Activated CD4-positive, CD25-positive, alpha-beta regulatory T cell treated with anti-CD3 and anti-CD28 coated beads, Interleukin-2, amount 50 U/mL, for 72 hours (primary cell): ENCODE measurements at places on chromosomes 11 and 22.

DNA sequence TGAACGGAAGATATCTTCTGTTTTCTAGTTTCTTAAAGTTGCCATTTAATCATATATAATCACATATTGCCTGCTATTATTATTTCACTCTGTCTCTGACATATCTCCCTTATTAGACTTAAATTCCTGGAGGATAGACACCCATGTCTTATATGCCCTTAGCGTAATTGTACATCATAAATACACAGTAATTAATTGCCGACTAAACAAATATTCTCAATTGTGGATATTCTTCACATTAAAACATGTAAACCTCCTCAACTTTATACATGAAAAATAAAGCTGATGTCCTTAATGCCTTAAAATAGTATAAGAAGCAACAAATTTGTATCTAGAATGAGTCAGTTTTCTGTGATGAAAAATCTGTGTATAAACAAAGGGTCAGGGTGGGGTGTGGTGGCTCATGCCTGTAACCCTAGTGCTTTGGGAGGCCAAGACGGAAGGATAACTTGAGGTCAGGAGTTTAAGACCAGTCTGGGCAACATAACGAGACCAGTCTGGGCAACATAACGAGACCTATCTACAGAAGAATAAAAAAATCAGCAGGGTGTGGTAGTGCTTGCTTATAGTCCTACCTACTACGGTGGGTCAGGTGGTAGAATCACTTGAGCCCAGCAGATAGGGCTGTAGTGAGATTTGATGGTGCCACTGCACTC lies 6.1 kb downstream of the ZDHHC13 start:
- no peak for DNase-seq

DNA sequence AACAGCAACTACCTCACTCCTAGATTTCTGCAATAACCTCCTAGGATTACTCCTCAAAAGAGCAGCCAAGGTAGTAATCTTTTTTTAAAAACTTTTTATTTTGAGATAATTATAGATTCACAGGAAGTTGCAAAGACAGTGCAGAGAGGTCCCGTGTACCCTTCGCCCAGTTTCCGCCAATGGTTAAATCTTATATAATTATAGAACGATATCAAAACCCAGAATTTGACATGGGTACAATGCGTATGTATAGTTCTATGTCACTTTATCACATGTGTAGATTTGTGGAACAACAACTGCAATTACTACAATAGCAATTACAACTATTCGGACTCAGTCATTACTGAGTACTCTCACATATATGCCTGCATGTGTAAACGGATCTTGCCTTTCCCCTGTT lies 94.8 kb upstream of the APOA1 start:
- no peak for DNase-seq

- DNase-seq: no peak
These were observed 3.8 kb upstream of the MPPED1 start for GRCh38 chr22:43408009-43408408.

DNA sequence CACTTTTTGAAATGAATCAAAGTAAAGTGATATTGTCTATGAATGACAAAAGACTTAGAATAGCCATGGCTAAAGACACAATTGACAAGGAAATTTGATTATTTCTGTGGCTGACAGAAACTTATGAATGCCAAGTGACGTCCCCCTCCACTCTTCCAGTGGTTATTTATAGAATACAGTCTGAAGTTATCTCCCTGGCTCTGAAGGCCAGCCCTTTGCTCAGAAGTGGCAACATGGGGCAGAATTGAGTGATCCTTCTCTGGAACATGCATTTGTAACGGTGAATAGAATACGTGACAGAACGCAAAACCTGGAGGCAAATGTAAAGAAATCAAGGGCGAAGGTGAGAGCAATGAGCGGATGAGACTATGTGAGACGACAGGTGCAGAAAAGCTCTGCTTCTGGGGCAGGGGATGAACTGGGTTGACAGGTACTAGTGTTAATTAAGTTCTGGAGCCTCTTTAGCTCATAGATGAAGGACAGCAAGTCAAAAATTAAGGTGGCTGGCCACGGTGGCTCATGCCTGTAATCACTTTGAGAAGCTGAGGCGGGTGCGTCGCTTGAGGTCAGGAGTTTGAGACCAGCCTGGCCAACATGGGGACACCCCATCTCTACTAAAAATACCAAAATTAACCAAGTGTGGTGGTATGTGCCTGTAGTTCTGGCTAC lies 585.7 kb upstream of the B3GAT1 start:
- DNase-seq: no peak

- no peak for DNase-seq
These were observed 857.8 kb downstream of the JRKL start for GRCh38 chr11:97247601-97248000.

DNA sequence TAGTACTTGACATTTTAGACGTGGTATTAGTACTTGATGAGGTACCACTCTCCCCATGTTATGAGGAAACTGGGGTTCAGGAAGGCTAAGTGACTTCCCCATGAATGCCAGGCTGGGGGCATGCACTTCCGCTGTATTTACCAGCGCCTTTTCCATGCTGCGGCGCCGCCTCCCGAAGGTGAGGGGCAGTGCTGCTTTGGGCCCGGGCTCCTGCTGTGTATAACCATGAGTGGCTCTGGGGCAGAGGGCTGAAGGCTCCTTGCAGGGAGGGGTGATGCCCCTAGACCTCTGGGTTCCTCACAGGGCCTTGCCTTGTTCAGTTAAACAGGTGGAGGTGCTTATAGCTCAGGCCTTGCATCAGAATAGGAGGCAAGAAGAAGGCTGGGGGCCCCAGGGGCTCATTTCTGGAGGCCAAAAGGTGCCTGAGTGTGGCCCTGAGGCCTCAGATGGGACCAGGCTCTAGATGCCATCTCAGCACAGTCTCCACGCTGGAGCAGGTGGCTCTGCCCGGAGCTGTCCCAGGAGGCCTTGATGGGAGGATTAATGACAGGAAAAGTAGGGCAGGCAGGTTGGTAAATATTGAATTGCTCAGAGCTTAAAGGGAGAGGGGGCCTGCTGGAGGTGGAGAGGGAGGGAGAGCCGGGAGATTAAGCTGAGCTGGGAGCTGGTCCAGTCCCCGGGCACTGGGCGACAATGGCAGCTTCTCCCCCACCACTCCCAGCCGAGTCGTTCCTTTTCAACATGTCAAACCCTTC lies 129.6 kb downstream of the CEP164 start:
- DNase-seq: no peak

DNA sequence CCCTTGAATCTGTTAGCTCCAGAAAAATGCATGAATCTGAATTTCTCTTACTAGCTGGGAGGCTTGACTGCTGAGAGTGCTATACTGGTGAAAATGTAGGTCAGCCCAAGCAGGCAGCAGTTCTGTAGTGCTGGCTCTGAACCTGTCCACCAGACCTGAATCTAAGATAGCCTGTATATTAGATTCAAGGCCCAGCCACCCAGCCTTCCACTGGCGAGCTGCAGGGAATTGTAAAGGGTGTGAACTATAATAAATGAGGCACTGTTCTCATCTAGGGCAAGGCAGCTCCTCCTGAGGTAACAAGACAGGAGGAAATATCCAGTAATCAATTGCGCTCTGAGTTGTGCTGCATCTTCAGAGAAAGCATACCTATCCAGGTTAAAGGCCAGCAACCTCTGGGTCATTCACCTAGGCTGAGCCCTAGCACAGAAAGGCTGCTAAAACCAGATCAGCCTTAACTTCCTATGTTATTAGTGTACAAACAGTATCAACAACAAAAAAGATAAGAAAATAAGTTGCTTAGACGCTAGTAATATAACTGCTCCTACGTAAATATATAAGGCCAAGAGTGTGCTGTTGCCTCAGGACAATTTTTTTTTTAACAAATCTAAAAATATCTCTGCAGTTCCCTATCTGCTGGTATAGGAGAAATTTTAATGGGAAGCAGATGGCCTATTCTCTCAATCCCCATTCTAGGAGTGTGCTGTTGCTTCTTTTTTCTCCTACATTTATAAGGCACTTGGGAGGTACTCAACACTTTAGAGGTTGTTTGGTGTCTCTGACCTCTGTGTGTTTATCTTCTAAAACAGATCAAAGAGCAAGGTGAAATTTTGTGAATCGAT lies 63.0 kb downstream of the RELT start:
- DNase-seq: no peak

- peak; percentile 42 for DNase-seq
These were observed 65.0 kb downstream of the SFI1 start for GRCh38 chr22:31561238-31561887.

DNA sequence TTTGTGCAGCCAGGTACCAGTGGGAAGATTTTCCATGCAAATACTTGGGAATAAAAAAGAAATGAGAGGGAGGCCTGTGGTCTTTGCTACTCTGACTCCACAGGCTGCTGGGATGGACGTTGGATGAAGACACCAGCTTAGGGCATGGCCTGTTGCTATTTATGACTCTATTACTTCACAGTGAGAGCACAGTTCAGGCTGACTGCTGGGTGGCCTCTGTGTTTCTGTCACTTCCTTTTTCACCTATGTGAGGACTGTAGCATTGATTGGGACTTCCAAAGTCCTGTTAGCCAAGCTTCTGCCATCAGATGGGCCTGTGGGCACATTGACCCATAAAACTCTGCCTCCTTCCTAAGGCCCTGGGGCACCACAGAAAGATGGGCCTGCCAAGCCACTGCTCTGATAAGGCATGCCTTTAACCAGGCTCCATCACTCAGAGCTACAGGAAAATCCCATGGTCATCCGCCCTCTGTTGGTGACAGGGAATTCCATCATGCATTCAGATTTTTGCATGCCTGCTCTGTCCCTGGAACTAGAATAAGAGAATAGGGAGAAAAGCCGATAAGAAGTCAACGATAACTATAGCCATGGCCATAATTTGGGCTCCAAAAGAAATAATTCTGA lies 64.6 kb downstream of the KCNJ1 start:
- DNase-seq: no peak

GRCh38 chr11:128840783-128841182 lies 26.3 kb downstream of the KCNJ1 start:
- no peak for DNase-seq

DNA sequence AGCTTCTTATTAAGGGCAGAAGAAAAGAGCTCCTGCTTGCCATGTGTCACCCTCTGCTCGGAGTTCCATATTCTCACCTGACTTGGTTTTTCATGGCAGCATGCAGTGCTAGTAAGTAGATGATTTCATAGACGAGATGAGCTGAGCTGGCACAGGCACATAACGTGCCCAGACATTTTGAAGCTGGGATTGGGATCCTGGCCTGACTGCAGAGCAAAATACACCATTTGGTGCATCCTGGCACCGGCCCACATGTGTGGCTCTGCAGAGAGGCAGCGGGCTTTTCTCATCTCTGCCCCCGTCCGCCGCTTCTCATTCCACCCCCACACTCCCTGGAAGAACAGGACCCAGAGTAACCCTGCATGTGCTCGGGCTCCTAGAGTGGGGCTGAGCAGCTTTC lies 24.8 kb downstream of the FAM118A start:
- no peak for DNase-seq

- DNase-seq: no peak
These were observed 591.8 kb downstream of the BUD13 start for GRCh38 chr11:116180806-116181600.

DNA sequence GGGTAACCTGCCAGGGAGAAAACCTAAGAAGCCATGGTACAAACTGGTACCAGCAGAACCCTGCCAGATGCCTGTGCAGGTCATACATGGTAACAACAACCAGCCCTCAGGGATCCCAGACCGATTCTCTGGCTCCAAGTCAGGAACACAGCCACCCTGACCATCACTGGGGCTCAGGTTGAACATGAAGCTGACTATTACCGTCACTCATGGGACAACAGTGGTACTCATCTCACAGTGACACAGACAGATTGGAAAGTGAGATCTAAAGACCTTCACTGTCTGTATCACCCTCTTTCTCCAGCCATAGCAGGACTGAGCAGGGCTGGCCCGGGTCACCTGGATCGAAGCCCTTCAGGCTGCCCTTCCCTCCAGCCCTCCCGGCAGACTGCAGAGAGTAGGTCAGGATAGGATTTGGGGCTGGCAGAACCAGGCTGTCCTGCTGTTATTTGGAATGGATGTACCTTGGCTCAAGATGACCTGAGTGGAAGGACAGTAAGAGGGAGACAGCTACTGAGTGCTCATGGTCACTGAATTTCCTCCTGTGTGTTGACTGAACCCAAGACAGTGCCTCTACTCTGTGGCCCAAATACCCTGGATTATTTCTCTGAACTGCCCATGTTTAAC lies 94.7 kb downstream of the GGTLC2 start:
- no peak for DNase-seq

- DNase-seq: no peak
These were observed 141.6 kb upstream of the CADM1 start for GRCh38 chr11:115645631-115646317.

GRCh38 chr22:17120281-17120680 lies 879 bp downstream of the TMEM121B start:
- DNase-seq: peak; percentile 64

GRCh38 chr22:46224044-46224897 lies 25.8 kb downstream of the CDPF1 start:
- DNase-seq: no peak
